ENCODE measurements at places on chromosomes 2 and 18.

DNA sequence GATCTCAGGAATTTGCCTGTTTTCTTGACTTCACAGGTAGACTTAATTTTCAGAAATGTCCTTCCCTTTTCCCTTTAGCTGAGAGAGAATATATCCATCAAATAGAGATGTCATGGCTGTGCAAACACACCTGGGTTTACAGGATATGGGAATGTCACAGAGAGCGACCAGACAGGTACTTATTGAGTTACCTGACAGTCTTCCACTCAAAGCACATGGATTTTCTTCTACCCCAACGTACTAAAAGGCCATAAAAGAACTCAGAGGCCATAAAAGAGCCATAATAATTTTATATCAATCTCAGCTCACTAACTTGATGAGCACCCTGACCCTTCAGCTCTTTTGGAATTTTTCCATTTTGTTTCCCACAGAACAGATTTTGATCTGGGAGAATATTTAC is 5.3 kb upstream of the DTNA start:
- no peak for DNase-seq

DNA sequence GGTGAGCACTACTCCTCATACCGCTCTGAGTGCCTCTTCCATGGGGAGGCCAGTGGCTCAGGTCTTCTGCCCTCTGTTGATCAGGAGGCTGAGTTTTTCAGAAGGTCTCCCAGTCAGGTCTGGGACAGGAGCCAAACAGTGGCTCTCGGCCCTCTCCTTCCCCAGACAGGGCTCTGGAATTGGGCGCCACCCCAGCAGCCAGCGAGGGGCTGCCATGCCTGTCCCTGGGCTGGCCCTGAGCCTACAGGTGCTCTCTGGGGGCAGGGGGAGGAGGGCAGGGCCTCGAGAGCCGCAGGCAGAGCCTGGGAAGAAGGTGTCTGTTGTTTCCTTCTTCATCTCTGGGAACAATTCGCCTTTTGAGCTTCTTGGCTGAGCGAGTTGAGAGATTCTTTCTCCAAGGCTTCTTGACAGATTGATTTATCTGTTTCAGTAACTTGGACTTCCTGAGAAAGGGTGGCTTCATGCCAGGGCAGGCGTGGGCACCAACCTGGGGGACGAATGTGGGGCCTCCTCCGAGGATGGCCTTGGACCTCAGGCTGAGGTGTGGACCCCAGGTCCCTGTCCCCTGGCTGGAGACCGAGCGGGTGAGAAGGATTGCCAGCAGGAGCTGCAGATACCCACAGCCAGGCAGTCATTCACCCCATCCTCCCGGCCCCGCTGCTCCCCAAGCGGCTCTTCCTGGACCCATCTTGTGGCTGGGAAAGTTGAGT is 64.7 kb upstream of the GLI2 start:
- no peak for DNase-seq

GRCh38 chr2:178796079-178796677 is 11.0 kb downstream of the TTN start:
- no peak for DNase-seq

- DNase-seq = no peak
These were observed 167.9 kb downstream of the FBXO15 start for GRCh38 chr18:73979742-73980141.

GRCh38 chr2:121910139-121910538 is 154.7 kb downstream of the TSN start:
- no peak for DNase-seq

- no peak for DNase-seq
These were observed 198.5 kb downstream of the UBE2E3 start for GRCh38 chr2:181178823-181179412.

- DNase-seq = no peak
These were observed 17.5 kb upstream of the RANBP2 start for GRCh38 chr2:108701806-108702205.

DNA sequence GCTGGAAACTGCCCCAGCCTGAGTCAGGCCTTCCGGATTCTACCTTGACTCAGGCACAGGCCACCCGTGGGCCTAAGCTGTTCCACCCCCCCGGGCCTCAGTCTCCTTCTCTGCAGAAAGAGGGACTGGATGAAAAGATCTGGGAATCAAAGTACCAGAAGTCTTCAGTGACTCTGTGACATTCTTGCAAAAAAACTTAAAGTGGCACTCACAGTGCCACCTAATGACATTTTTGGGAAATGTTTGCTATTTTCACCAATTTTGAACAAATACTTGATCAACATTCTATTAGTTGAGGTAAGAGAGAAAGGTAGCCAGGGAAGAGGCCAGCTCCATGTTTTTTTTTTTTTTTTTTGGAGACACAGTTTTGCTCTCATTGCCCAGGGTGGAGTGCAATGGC is 48.3 kb upstream of the ACAA2 start:
- no peak for DNase-seq

DNA sequence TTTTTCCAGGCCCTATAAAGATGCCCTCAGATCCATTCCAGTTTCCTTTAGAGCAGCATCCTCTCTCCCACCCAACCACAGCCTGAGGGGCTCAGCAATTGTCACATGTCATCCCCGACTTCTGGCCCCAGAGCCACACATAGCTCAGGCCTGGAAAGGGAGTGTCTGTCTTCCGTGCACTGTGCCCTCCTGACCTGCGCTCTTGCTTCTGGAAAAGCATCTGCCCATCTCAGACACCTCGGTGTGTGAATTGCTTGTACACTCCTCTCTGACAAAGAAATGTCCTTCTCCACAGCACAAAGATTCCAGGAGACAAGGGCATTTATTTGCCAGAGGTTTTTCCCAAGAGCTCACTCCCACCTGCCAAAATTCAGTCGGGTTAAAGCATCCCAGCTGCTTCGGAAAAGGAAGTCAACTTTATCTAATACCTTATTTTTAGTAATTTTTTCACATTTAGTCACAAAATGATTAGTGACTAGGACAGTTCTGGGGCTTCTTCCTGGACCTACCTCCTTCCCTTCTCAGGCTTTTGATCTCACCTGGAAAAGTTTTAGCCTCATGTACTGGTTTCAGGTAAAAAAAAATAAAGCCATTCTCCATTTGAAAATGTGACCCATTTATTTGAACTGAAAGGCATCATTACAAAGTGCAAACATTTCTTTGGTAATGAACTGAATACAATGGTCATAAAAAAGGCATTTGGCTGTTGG is 112.9 kb downstream of the PXDN start:
- DNase-seq = peak; percentile 63

DNA sequence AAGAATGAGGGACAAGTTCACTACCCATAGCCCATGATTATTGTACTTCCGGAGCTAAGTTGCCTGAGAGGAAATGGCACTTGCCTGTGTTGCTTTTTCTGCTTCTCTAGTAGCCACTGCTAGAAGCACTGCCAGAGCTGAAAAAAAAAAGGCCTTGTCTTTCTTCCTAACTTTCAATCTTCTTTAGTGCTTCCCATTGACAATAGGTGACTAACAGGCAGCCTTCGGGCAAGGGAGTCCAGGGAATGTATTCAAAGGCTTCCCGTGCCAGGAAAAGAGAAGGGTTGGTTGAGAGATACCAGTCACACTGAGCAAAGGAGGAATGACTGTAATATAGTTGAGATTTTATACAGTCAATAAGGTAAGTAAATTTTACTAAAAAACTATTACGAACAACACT is 242.0 kb downstream of the CALCRL start:
- no peak for DNase-seq

Measured in DMS79 (cell line).